ENCODE measurements at places on chromosomes 5 and 9.

- no peak for DNase-seq
These were observed 66.2 kb downstream of the PDE6A start for GRCh38 chr5:149878371-149878770.

GRCh38 chr5:98843481-98843880 lies 70.0 kb downstream of the RGMB start:
- no peak for DNase-seq

GRCh38 chr9:126128494-126129142 lies 198.0 kb upstream of the MVB12B start:
- no peak for DNase-seq

- no peak for DNase-seq
These were observed 110.1 kb downstream of the FOXD1 start for GRCh38 chr5:73338256-73339050.

Data from GF-D8 (cell line).